Cardiac atrium fibroblast (primary cell): ENCODE measurements at places on chromosomes 1 and 21. TPM values are rescaled to one million over a fixed set of nuclear protein-coding genes. Genes with fewer than 3 reads are reported as not detected.

NFYC gene
- 25.6 and 29.5 TPM in 2 replicates for total RNA-seq

HFM1 gene
- 0.49 TPM in 1 of 2 replicates, not detected in the other for total RNA-seq

TRABD2B gene
- total RNA-seq = under 0.01 and 2.1 TPM in 2 replicates

LIN9 gene
- total RNA-seq = 1.3 and 1.4 TPM in 2 replicates

IRF6 gene
- 0.32 TPM in 1 of 2 replicates, not detected in the other for total RNA-seq

CDC20 gene
- 27.6 and 33.9 TPM in 2 replicates for total RNA-seq

CDC42SE1 gene
- 41.9 and 42.8 TPM in 2 replicates for total RNA-seq

RBM11 gene
- not detected in 2 replicates for total RNA-seq

FAM151A gene
- total RNA-seq = not detected in 2 replicates

AMY1A gene
- total RNA-seq = not detected in 2 replicates
